Panc1 (cell line): ENCODE measurements at places on chromosomes 2 and 18. TPM values are rescaled to one million over a fixed set of nuclear protein-coding genes. Genes with fewer than 3 reads are reported as not detected.

- DNase-seq = no peak
These were observed at the start of gene CACNB4 for GRCh38 chr2:152098496-152099366. CACNB4 (minus strand) TSS chr2:152099044.

GRCh38 chr2:108889907-108890306 is 99.1 kb downstream of the EDAR start:
- DNase-seq = no peak

CDK15 gene
- 4.8 TPM for total RNA-seq

RABL2A gene
- 21.4 TPM for total RNA-seq

DNA sequence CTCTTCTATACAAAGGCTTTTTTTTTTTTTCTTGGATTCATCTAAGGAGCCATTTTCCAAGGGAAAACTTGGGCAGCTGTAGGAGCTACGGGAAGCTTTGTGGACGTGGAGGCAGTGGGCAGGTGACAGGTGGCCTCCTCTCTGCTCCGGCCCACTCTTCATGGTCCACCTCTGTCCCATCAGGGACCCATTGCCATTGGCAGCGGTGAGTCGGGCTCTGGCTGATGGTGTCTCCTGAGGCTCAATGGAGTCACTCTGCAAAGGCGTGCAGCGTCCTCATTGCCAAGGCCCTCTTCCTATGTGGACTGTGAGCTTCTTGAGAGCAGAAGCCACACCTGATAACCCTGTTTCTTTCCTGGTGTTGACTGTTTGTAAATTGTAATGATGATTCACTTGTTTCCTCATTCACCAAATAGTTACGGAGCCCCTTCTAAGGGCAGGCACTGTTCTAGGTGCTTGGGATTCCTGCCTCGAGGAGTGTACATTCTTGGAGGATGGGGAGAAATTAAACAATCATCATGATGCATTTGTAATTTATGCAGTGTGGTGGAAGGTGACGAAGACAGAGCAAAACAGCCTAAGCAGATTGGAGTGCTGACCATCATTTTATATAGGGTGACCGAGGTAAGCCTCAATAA is 240.3 kb upstream of the HS6ST1 start:
- no peak for DNase-seq

ASPRV1 gene
- 0.21 TPM for total RNA-seq

GRCh38 chr2:43269074-43269572 is 42.7 kb upstream of the ZFP36L2 start:
- DNase-seq = no peak

- no peak for DNase-seq
These were observed 52.2 kb downstream of the NRP2 start for GRCh38 chr2:205734436-205735037.

POTEC gene
- total RNA-seq = not detected

CD207 gene
- not detected for total RNA-seq

CABLES1 gene
- total RNA-seq = 66.4 TPM

CYP26B1 gene
- total RNA-seq = 12.3 TPM

ABCB11 gene
- total RNA-seq = 0.05 TPM

RAMP1 gene
- total RNA-seq = 17.6 TPM

DNA sequence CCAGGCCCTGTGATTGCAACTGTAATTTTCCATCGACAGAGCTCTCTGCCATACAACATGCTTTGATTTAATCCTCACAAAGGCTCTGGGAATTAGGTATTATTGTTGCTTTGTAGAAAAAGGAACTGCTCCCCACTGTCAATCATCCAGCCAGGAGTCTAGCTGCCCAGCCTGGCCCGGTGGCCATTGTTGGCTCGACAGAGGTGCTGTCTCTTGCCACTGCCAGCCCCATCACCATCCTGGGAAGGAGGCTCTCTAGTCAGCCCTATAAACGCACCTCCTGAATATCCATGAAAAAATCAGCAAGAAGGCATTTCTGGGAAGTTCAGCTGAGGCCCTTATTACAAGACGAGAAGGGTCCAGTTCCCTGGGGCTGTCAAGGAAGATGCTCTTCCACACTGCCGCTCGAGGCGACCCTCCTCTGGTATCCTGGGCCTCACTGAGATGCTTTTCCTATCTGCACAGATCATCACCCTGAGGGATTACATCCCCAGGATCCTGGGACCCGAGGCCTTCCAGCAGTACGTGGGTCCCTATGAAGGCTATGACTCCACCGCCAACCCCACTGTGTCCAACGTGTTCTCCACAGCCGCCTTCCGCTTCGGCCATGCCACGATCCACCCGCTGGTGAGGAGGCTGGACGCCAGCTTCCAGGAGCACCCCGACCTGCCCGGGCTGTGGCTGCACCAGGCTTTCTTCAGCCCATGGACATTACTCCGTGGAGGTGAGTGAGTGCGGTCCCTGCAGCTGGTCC is 71.0 kb downstream of the TPO start:
- no peak for DNase-seq

DNA sequence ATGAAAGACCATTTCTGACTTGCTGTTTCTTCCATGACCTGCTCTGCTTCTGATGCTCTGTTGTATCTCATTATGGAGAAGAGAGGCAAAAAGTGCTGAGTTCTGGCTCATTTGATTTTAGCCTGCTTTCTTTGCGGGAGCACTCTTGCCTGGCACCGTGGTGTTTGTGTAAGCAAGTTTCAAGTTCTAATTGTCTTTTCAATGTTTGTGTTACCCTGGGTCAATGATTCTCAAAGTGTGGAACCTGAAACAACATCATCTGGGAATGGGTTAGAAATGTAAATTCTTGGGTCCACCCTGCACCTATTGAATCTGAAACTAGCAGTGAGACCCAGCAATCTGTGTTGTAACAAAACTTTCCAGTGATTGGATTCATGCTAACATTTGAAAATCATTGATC is 85.5 kb upstream of the STON1 start:
- DNase-seq = no peak

GRCh38 chr2:202135091-202135874 is 62.2 kb downstream of the KIAA2012 start:
- DNase-seq = no peak

DNA sequence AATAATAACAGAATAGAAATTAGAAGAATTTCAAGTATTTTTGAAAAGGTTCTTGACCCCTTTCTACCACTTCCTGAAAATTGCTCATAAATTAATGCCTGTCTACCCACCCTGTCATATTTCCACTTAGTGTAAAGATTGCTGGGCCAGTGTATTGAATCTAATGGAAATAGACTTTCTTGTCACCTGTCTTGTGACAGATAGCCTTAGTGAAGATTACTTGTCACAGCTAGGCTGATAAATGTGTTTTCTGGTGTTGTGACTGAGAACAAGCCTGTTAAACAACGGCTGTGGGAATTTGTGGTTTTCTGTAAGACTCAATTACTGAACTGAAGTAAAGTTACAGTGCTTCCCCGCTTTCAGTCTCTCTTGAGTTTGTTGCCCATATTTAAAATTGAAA is 37.0 kb downstream of the PIK3C3 start:
- DNase-seq = no peak

DNA sequence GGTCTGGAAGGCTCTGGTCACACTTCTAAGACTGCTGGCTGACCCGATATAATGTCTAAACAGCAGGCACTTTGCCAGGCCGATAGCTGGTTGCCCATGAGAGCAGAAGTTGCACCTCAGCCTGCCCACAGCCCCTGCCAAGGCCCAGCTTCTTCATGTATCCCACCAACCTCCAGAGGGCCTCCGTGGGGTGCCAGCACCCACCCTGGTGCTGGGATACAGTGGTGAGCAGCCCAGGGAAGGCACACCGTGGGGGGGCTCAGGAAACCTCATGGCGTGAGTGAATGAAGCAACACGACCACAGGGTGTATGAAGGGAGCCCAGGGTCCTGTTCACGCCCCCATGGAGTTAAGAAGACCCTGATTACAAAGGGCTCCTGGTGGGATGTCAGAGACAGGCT is 16.2 kb upstream of the GLI2 start:
- no peak for DNase-seq

TNS1 gene
- 0.49 TPM for total RNA-seq

- no peak for DNase-seq
These were observed 13.4 kb upstream of the BOK start for GRCh38 chr2:241545106-241545505.

GRCh38 chr2:10447300-10447894 is 730 bp downstream of the ODC1 start:
- no peak for DNase-seq

DNA sequence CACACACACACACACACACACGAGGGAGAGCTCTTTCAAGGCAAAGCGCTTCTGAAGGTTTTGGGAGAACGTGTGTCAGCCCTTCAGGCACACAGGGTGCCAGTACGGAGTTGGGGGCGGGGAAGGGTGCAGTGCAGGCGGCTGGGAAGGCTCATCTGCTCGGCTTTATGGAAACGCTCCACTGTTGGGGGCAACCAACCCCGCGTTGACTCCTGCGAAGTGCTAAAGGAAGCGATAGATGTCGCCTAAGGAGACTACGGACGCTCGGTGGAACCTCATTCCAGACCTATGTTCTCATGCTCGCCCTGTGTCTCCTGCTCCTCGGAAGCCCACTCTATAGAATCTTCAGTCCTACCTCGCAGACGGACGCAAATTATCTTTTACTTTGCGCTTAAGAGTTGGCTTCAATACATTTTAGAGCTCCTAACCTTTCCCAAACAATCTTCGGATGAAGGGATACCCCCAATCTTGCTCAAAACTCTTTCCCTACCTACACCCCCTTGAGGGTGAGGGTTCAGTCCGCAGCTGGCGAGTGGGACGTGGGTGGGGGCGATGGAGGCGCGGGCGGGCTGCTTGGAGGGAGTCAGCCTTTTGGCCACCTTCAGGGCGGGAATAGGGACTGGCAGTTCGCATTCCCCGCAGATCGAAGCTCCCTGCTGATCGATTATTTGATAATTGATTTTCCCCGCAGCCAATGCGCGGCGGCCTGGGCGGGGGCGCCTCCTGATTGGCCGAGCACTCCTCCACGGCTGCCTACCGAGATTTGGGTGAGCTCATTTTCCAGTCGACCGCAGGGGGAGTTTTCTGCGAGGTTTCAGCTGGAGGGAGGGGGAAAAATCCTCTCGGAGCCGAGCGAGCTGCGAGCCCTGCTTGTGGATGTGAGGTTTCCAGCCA is 1.9 kb upstream of the MEIS1 start:
- peak; percentile 43 for DNase-seq

TEX44 gene
- total RNA-seq = not detected

UGT1A10 gene
- not detected for total RNA-seq

DNA sequence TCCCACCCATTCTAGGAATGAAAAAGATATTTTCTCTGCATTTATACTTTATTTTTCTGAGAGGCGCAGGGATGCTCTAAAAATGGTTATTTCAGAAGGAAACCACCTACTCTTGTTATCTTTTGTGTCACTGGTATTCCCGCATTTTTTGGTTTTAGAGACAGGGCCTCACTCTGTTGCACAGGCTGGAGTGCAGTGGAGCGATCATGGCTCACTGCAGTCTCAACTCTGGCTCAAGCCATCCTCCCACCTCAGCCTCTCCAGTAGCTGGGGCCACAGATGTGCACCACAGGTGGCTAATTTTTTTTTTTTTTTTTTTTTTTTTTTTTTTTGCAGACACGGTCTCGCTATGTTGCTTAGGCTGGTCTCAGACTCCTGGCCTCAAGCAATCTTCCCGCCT is 135.9 kb downstream of the NCK2 start:
- no peak for DNase-seq

DNA sequence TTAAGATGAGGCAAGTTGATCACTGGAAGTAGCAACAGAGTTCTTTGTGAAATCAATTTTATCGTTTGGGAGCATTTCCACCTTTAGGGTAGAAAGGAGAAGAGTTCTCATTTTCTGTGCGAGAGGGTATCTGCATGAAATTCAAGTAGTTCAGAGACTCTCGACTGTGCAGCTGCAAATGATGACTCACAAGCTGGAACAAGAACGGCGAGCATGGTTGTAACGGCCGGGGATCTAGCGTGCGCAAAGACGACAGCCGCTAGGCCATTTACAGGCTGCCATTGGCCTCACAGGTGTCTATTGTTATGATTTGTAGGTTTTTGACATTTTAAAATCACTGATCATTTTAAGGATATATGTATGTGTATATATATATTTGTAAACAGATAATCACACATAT is 5.2 kb downstream of the KLHL29 start:
- DNase-seq = no peak

DNA sequence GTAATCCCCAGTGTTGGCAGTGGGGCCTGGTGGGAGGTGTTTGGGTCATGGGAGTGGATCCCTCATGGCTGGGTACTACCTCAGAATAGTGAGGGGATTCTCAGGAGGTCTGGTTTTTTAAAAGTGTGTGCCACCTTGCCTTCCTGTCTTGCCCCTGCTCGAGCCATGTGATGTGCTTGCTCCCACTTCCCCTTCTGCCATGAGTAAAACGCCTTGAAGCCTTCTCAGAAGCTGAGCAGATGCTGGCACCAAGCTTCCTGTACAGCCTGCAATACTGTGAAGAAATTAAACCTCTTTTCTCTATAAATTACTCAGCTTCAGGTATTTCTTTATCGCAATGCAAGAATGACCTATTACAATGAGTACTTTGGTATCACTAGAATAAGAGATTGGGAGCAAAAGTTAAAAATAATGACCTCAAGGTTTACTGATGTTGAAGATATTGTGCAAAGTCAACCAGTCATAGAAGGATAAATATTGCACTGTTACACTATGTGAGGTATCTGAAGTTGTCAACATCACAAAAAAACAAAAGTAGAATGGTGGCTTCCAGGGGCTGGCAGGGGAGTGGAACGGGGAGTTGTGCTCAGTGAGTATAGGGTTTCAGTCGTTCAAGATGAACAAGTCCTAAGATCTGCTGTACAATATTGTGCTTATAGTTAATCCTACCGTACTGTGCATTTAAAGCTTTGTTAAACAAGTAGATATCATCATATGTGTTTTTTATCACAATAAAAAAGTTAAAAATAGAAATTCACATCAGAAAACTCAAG is 938.3 kb upstream of the CNTNAP5 start:
- DNase-seq = no peak

DNA sequence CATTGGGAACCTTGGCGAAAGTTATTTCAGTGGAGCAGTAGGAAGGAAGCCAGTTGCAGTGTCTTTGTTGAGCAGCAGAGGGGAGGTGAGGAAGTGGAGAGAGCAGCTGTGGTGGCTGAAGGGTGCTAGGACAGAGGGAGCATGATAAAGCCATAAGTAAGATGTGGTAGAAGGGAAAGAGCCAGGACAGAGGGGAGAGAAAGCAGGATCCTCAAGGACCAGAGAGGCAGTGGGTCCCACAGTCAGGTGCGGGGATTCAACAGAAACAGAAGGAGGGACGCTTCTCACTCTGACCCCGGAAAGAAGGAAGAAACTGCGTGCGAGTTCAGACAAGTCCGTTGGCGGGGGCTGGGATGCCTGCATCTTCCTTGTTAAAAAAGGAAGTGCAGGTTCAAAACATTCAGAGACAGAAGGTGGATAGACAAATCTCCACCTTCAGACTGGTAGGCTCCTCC is at the start of gene CXCR2:
Gene CXCR2, plus strand, starts transcription at position 403 of the 455 bp plus-strand sequence. CDS start 8,774 bp downstream, outside the sequence.
- DNase-seq = no peak

- DNase-seq = no peak
These were observed 1570.9 kb upstream of the SLC39A10 start for GRCh38 chr2:194086129-194086528.

GRCh38 chr2:55033921-55034320 is 16.3 kb downstream of the RTN4 start:
- no peak for DNase-seq

DNA sequence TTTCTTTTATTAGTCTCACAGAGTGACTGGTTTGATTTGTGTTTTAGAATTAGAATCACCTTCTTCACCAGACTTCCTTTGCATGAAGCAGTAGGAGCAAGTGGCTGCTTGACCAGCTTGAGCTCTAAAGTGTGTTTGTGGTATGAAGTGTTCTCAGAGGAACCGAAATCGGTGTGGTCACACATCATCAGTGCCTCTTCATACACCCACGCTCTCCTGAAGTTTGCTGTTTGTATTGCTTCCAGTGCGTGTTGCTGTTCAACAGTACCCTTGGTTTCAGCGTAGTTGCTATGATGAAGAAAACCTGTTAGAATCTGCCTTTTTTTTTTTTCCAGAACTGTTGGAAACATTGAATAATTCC is 77.9 kb downstream of the LIMS1 start:
- DNase-seq = no peak

- no peak for DNase-seq
These were observed 5.8 kb upstream of the GPD2 start for GRCh38 chr2:156430236-156430979.
